ENCODE measurements at places on chromosomes 6 and 20.

GRCh38 chr20:40980106-40980827, 48.4 kb upstream of the TOP1 start:
- DNase-seq = no peak

DNA sequence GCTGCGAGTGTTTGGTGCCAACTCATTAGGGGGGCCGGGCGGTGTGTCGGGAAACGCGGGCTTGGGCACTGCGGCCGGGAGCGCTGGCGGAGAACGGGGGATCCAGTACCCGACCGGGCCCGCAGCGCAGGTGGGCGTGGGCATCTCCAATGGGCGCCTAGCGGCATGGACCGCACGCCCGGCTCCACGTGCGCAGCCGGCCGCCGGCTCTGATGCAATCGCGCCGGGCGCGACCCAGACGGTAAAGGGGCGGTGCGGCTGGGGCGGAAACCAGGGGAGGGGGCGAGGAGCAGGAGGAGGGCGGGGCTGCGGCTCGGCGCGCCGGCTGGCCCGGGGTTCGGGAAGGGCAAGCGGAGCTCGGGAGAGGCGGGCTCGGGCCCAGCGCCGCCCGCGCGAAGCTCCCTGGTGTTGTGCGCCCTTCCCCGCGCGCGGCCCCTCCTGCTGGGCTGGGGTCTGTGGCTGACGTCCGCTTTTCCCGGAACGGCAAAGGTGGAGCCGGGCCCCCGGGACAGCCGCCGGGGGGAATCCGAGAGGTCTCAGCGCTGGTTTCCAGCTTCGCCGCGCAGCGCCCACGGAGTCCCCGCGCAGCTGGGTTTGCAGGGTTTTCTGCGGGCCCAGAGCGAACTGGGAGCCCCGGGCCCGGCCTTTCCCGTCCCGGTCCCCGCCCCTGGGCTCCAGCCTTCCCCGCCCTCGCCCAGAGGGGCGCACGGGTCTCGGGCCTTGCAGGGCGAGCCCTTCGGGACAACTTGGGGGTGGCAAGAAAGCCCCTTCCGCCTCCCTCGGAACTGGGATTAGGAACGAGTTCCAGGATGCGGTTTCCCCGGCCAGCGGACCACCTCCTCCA, 867 bp downstream of the MTHFD1L start:
- peak; percentile 88 for DNase-seq

- peak; percentile 2 for DNase-seq
Measured at GRCh38 chr6:142605922-142606485, 304.2 kb downstream of the ADGRG6 start.

- peak; percentile 28 for DNase-seq
Measured at GRCh38 chr6:128518434-128519131, 1.8 kb downstream of the PTPRK start.

DNA sequence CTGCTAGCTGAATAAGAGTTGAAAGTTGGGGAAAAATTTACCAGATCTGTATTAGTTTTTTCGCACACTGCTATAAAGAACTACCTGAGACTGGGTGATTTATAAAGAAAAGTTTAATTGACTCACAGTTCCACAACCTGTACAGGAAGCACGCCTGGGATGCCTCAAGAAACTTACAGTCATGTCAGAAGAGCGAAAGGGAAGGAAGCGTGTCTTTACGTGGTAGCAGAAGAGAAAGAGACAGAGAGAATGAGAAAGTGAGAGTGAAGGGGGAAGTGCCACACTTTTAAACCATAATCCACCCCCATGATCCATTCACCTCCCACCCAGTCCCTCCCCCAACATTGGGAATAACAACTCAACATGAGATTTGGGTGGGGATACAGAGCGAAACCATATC, 79.6 kb downstream of the KHDC1L start:
- no peak for DNase-seq

GRCh38 chr6:133637874-133638273, 251.0 kb upstream of the TCF21 start:
- no peak for DNase-seq

- no peak for DNase-seq
Measured at GRCh38 chr6:5557506-5557905, 296.2 kb downstream of the FARS2 start.

DNA sequence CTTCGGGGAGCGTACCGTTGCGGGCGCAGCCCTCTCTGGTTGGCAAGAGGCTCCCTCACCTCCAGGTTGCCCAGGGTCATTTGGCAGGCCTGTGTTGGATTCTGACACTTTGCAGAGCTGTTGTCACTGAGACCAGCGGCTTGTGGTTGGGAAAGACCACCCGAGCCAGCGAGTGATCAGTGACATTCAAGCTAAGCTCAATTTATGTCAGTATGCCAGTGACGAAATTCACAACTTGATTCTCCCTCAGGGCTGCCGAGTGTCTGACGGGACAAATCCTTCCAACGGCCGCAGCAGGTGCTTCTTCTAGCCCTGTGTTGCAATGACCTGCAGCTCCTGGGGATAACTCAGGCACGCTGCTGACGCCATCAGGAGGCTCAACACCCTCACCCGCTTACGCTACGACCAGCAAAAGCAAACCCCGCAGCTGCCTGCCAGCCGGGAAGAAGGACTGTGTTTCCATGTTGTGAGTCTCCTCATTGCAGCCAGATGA, 16.9 kb upstream of the SLC22A2 start:
- DNase-seq = no peak

DNA sequence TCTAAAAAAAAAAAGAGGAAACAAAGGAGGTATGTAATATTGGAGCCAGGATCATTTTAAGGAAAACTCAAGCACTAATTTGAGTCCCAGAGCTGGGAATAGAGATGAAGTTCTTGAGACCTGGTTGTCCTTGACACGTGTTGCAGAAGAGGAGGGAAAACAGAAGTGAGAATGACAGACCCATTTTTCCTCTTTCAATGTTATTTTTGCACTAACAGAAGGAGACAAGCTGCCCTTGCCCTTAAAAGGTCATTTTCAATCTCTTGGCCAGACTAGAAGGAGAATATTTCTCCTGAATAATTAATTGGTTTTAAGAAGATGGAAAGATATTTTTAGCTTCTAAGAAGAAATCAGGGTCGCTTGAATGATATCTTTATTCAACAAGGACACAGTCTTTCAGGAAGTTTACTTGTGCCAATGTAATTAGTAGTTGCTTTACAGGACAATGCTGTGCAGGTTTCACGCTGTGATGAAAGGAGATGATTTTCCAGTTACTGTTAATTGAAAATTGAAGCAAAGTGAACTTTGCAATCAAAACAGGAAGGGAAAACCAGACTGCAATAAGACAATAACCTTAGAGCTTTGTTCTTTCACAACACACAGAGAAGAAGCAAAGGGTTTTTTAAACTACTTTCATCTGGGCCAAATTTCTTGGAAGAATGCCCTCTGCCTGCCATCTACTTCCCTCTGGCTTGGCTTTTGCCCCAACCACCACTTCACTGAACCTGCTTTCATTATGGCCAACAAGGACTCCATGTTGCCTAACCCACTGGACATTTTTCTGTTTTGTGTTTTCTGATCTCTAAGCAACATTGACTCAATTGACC, 107.8 kb upstream of the SHLD1 start:
- DNase-seq = no peak

GRCh38 chr6:30112402-30112994, 392 bp downstream of the TRIM31 start:
- no peak for DNase-seq

- DNase-seq = no peak
Measured at GRCh38 chr6:3916211-3916610, 67.0 kb downstream of the FAM50B start.

GRCh38 chr6:54516321-54516720, 208.1 kb downstream of the TINAG start:
- DNase-seq = no peak

- no peak for DNase-seq
Measured at GRCh38 chr6:154112181-154112809, 73.3 kb downstream of the OPRM1 start.

DNA sequence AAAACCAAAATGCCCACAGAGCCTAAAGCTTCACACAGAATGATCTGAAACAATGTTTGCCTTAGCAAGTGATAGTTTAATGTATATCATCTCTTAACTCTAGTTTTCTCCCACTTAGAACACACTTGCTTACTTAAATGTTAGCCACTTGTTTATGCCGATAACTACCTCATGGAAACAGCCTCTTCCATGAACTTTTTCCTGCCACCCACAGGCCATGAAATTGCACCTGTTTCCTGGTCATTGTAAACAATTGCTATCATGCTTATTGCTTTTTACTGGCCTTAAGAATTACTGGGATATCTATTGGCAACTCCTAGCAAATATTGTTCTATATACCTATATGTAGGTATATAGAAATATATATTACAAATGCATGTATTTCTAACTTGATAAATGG, 231.1 kb downstream of the HDGFL1 start:
- no peak for DNase-seq

Data from hematopoietic multipotent progenitor cell (in vitro differentiated cells).